ENCODE measurements at places on chromosomes 5 and 9. TPM values are rescaled to one million over a fixed set of nuclear protein-coding genes. Genes with fewer than 3 reads are reported as not detected.

GRCh38 chr5:1983401-1983800, 100.7 kb upstream of the IRX4 start:
- no peaks in the 10 kb centered on the region for H3K4me1 ChIP-seq
- no peaks in the 10 kb centered on the region for H3K27me3 ChIP-seq
- H3K4me3 ChIP-seq = no peak overlapping the region

GRCh38 chr9:33172256-33173238, 5.4 kb upstream of the B4GALT1 start:
- H3K4me3 ChIP-seq = peak overlapping the region; percentile 57
- peak overlapping the region; percentile 57 for H3K27ac ChIP-seq
- H3K36me3 ChIP-seq = no peaks in the 10 kb centered on the region

GRCh38 chr9:18208166-18209059, 265.5 kb upstream of the ADAMTSL1 start:
- DNase-seq = peak; percentile 90
- H3K27ac ChIP-seq = no peak overlapping the region
- no peaks in the 10 kb centered on the region for H3K36me3 ChIP-seq
- H3K4me1 ChIP-seq = no peaks in the 10 kb centered on the region
- no peaks in the 10 kb centered on the region for H3K27me3 ChIP-seq

- peaks cover 21% of the 10 kb centered on the region for H3K27me3 ChIP-seq
- H3K27ac ChIP-seq = no peak overlapping the region
- DNase-seq = no peak
- H3K36me3 ChIP-seq = peaks cover 56% of the 10 kb centered on the region
- no peak overlapping the region for H3K4me3 ChIP-seq
Observed at GRCh38 chr5:111116550-111116949, 24.4 kb downstream of the WDR36 start.

- H3K36me3 ChIP-seq = no peaks in the 10 kb centered on the region
- H3K4me3 ChIP-seq = no peak overlapping the region
- H3K27ac ChIP-seq = no peak overlapping the region
- no peaks in the 10 kb centered on the region for H3K27me3 ChIP-seq
Observed at GRCh38 chr5:94498199-94498598, 120.2 kb downstream of the KIAA0825 start.

GRCh38 chr5:82854956-82855355, 222.2 kb downstream of the TMEM167A start:
- peaks cover 17% of the 10 kb centered on the region for H3K4me1 ChIP-seq
- H3K36me3 ChIP-seq = no peaks in the 10 kb centered on the region
- peak; percentile 55 for DNase-seq
- no peak overlapping the region for H3K27ac ChIP-seq
- H3K4me3 ChIP-seq = no peak overlapping the region

- no peaks in the 10 kb centered on the region for H3K36me3 ChIP-seq
- H3K27me3 ChIP-seq = no peaks in the 10 kb centered on the region
- H3K27ac ChIP-seq = no peak overlapping the region
- no peak for DNase-seq
Observed at GRCh38 chr9:106731910-106732309, 131.1 kb upstream of the ZNF462 start.

DNA sequence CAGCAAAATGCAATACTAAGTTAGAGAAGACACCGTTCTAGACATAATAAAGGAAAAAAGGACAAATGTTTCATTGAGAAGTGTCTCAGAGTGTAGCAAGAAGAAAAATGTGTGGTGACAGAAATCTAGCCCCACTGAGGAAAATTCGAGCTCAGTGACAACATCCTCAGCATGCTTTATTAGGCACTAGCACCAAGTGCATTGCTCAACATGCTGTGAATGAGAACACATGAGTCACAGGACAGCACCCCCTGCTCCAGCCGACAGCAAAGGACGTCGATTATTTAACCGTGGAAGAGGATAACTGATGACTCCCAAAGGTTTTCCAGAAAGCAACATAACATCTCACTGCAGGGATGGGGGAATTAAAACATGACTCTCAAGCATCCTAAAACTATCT, 182.7 kb downstream of the GNAQ start:
- no peak overlapping the region for H3K27ac ChIP-seq
- H3K27me3 ChIP-seq = no peaks in the 10 kb centered on the region
- H3K4me1 ChIP-seq = peaks cover 16% of the 10 kb centered on the region
- no peaks in the 10 kb centered on the region for H3K36me3 ChIP-seq
- no peak for DNase-seq

DNA sequence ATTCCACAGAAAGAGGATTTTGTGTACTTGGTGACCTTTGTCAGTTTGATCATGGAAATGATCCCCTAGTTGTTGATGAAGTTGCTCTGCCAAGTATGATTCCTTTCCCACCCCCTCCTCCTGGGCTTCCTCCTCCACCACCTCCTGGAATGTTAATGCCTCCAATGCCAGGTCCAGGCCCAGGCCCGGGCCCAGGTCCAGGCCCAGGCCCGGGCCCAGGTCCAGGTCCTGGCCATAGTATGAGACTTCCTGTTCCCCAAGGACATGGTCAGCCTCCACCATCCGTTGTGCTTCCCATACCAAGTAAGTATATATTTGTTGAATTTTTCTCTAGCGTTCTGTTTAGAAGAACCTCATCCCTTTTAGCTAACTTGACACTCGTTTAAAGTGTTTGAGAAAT, 30.0 kb downstream of the RBM27 start:
- no peaks in the 10 kb centered on the region for H3K27me3 ChIP-seq
- H3K27ac ChIP-seq = no peak overlapping the region
- no peak overlapping the region for H3K4me3 ChIP-seq
- H3K36me3 ChIP-seq = peaks cover 85% of the 10 kb centered on the region
- no peak for DNase-seq

DNA sequence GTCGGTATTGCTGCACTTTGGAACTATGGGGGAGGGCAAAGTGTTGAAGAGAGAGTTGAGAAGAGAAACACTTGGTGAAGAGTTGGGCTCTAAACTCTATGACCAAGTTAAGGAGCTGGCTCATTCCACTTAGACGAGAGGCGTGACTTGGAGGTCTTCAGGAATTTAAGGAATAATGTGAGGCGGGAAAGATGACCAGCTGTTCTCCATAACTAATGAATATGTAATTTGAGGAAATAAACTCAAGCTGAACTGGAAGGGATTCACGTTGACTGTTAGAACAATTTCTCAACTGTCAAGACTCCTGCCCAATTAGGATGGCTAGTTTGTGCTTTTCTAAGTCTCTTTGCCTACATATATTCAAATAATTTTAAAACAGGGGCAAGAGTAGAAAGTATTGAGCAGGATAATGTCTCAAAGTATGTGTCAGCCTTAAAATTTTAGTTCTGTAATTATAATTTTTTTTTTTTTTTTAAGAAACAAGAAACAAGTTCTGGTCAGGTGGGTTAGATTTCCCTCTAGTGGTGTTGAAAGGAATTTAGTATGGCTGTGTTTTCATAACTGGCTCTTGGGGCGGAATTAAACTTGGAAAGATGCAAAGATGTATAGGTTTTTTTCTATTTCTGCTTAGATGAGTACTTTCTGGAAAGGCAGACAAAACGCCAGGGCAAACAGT, 33.4 kb downstream of the TMEM252 start:
- no peak for DNase-seq
- no peak overlapping the region for H3K4me3 ChIP-seq
- no peaks in the 10 kb centered on the region for H3K4me1 ChIP-seq

DNA sequence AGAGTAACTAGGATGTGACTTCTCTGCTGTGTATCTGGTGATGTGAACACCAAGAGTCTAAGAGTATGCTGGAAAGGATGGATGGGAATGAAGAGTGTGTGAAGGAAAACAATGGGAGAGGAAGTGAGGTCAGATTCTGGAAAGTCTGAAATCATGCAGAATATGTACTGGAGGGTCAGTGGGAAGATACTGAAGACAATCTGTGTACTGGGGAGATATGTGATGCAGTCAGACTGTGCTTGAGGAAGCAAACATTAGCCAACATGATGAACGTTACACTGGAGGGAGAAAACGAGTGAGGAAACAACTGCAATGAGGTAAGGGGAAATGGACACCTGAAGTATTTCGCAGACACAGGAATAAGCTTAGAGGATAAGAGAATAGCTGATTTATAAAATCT, 105.7 kb downstream of the NR3C1 start:
- H3K27me3 ChIP-seq = no peaks in the 10 kb centered on the region
- no peaks in the 10 kb centered on the region for H3K4me1 ChIP-seq
- H3K27ac ChIP-seq = no peak overlapping the region
- H3K36me3 ChIP-seq = peaks cover 65% of the 10 kb centered on the region

DNA sequence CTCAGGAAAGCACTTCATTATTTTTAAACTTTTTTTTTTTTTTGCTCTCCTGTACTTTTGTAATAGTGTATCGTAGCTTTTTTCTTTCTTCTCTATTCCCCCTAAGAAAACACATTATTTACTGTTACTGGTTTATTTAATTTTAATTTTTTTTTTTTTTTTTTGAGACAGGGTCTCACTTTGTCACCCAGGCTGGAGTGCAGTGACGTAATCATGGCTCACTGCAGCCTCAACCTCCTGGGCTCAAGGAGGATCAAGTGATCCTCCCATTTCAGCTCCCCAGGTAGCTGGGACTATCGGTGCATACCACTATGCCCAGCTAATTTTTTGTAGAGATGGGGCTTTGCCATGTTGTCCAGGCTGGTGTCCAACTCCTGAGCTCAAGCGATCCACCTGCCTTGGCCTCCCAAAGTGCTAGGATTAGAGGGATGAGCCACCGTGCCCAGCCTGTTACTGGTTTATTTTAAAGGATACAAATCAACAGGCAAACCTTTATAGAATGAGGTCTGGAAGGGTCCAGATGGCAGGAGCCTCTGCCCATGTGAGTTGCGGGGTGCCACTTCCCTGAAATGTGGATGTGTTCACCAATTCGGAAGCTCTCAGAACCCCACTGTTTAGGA, 49.0 kb upstream of the TNFSF15 start:
- DNase-seq = no peak
- H3K27me3 ChIP-seq = no peaks in the 10 kb centered on the region
- no peak overlapping the region for H3K27ac ChIP-seq
- H3K4me3 ChIP-seq = no peak overlapping the region
- no peaks in the 10 kb centered on the region for H3K4me1 ChIP-seq
- no peaks in the 10 kb centered on the region for H3K36me3 ChIP-seq

DNA sequence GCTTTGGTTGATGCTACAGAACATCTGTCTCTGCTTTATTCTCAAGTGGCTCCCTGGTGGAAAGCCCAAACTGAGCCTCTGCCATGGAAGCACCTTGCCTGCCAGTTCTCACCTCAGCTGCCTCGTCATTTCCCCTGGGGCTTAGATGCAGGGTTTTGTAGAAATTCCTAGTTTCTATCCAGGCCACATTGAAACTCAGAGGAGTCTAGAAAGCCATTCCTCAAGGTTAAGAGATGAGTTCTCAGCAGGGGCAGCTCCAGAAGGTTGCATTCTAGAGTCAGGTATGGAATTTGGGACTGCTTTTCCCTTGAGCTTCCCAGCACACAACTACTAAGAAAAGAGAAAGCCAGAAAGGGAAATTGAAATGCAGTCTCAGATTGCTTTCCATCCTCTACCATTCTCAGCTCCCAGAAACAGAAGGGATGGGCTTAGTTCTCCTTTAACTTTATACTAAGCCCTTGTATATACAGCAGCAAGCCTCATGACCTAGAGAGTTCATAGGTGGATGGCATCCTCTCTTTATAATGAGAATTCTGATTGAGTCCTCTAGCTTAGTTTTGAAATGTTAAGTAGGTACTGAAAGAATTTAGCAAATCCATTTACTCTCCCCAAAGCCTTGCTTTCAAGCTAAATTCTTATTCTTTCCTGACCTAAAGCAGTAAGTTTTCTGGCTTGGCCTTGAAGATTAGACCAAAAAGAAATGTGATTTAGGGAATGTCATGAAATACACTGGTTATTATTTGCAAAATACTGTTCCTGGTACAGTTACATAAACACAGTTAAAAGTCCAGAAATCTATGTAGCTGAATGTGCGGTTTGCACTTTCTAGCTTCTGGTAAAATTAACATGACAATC, 66.0 kb upstream of the MEF2C start:
- no peaks in the 10 kb centered on the region for H3K4me1 ChIP-seq
- H3K27me3 ChIP-seq = no peaks in the 10 kb centered on the region
- DNase-seq = peak; percentile 58

DNA sequence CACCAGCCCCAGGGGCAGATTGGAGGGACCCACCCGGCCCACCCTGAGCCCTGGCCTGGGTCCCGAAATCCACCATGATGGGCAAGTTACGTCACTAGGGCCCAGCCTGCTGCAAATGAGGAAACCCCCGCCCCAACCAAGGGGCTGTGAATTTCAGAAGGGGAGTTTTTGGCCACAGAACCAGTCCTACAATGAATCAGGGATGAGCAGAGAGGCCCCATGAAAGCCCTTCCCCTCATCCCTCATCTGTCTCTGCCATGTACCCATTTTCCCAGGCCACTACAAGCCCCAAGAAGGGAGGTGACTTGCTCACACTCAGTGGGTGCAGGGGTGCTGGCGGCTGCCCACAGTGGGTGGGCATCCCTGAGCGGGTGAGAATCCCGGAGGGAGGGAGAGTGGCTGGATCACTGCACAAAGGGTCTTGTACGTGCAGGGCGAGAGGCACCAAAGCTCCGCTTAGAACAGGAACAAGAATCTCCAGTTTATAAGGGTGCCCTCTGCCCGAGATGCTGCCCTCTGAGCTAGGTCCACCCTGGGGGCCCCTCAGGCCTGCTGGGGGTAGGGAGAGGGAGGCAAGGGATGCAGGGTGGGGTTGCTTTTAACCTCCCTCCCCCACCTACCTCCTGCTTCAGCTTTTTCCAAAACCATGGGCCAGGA, 10.4 kb upstream of the TCF7 start:
- H3K27ac ChIP-seq = no peak overlapping the region
- DNase-seq = no peak
- H3K4me3 ChIP-seq = no peak overlapping the region
- H3K27me3 ChIP-seq = no peaks in the 10 kb centered on the region
- H3K4me1 ChIP-seq = peaks cover 18% of the 10 kb centered on the region

The ORM2 gene
- 0.59 TPM for total RNA-seq

The LCN12 gene
- 4.4 TPM for total RNA-seq

The THBS4 gene
- 10.6 TPM for total RNA-seq
